HEK293T (cell line): ENCODE measurements at places on chromosomes 13 and 19.

GRCh38 chr13:34349091-34349722 lies 531.3 kb downstream of the RFC3 start:
- DNase-seq: no peak

GRCh38 chr13:21119526-21119925 lies 56.8 kb downstream of the SKA3 start:
- no peak for DNase-seq

- no peak for DNase-seq
Observed at GRCh38 chr19:17598953-17599352, 43.5 kb downstream of the COLGALT1 start.

DNA sequence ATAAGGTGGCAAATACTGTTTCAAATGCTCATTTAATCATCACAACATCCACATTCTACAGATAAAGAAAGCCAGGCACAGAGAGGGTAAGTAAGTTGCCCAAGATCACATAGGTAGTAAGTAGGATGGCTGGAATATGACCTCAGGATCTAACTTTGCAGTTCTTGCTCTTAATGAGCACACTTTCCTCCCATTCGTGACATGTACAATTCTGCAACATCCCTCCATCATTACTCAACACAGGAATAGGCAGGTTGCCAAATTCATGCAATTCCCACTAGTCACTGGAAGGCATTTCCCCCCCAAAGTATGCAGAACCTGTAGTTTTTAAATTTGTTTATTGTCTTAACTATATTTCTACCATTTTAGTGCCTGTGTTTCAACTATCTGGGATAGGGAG lies 109.2 kb downstream of the OLFM4 start:
- DNase-seq: no peak

DNA sequence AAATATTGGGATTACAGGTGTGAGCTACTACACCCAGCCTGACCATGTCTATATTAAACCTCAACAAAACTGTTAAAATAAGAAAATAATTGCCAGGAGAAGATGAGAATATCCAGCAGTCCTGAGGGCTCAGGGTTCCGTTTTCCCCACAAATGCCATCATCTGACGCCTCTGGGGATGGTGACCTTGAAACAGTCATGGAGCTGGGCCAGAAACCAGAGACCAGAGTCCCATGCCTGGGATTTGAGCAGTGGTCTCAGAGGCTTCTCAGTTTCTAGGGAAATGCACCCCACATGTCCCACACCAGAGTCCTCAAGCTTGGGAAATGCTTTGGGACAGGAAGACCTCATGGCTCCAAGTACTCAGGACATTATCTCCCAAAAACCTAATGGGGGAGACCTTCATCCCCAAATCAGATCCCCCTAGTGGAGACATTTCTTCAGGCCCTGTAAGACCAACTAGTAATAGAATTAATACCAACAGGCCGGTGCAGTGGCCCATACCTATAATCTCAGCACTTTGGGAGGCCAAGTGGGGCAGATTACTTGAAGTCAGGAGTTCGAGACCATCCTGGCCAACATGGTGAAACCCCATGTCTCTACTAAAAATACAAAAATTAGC lies 2.9 kb upstream of the MAP1S start:
- DNase-seq: no peak

GRCh38 chr19:54572696-54573311 lies 786 bp upstream of the LILRA2 start:
- no peak for DNase-seq

- no peak for DNase-seq
Observed at GRCh38 chr13:94548821-94549231, 47.1 kb downstream of the TGDS start.
